ENCODE measurements at places on chromosomes 3 and 15.

- peak; percentile 97 for DNase-seq
Observed at GRCh38 chr15:70271422-70272088, 173.8 kb upstream of the TLE3 start.

DNA sequence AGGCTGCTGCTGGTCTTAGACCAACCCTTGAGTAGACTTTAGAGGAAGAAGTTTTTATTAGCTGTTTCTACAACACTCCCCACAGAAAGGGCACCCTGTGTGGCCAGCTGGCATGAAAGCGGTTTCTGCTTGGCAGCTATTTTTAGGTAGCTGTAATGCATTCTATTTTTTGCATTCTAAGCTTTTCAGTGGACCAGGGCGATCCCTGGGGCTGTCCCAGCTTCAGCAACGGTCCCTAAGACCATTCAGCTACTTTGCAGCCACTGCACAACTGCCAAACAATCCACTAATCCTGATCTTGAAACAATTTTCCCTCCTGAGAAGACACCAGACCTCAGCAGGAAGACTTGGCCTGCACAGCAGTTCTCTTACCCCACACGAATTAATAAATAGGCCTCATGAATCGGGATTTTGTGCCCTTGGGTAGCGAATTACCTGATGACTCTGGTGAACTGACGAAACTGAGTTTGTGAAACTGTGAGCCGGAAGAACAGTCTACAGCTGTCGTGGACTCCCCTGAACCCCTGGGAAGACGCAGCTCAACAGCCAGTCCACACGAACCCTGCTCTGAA, 14.6 kb upstream of the TFRC start:
- DNase-seq: no peak

GRCh38 chr15:82792068-82792467, 13.8 kb downstream of the FSD2 start:
- no peak for DNase-seq

GRCh38 chr15:72511536-72511935, 37.4 kb downstream of the ARIH1 start:
- no peak for DNase-seq

GRCh38 chr15:50145451-50145872, 26.4 kb upstream of the ATP8B4 start:
- DNase-seq: peak; percentile 92

DNA sequence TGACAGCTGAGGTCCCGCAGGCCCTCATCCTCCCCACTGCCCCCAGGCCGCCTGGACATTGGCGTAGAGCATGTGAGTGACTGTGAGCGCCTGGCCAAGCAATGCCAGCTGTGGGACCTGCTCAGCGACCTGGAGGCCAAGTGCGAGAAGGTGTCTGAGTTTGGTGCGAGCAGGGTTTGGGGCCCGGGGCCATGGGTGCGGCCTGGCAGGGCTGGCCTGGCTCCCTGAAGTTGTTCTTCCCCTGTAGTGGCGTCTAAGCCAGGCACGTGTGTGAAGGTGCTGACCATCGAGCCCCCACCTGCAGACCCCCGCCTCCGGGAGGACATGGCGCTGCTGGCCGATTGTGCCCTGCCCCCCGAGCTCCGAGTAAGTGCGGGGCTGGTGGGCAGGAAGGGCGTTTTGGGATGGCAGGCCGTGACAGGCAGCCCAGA, 4.2 kb downstream of the ABTB1 start:
- no peak for DNase-seq

DNA sequence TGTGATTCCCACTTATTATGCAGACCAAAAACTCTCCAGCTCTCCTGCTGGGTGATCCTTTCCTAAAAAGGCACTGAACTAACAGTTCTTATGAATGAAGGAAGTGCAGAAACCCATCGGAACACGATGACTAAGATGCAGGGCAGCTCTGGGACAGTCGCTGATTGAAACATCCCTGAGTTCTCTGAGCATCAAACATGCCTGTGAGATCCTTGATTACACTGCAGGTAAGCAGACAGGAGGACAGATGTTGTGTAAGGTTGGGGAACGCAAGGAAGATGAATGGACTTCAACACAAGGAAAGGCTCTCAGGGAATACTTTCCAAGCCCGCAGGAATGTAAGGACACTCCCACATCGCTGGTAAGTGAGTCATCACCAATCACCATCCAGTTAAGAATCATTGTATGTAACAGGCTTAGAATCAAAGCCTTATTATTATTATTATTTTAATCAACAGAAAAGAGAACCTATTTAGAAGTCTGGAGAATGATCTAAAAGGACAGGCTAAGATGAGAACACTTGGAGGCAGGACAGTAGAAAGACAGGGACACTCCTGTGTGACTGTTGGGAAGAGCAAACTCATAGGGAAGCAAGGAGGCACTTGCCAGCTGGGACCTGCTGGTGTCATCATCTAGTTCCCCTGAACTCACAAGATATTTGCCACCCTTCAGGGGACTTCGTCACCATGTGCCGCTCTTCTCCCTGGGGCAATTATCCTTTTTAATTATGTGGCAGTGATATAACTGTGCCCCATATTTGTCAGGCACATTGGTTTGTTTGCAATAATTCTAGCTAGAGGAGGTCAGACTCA, 26.0 kb downstream of the TMEM158 start:
- DNase-seq: peak; percentile 98

DNA sequence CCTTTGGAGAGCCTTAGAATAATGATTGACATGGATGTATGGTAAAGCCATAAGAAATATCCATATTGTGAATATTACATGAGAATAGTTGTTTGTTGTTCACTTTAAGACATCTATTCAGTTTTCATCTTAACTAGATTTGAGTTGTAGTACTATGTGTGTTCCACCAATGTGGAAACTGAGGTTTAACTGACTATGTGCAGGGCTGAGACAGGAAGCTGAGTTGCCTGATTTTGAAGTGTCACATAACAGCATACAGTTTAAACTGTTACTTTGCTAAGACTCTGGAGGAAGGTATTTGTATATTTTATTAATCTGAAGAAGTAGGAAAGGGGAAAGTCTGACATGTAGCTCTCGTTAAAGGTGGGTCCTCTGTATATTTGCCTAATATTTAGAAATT, 2.1 kb downstream of the ECT2 start:
- DNase-seq: no peak

- no peak for DNase-seq
Observed at GRCh38 chr15:79091204-79091867, 756 bp upstream of the RASGRF1 start.

- DNase-seq: peak; percentile 86
Observed at GRCh38 chr3:165837058-165837525, at the start of gene BCHE. Gene BCHE (minus strand): TSS chr3:165837423. CDS start chr3:165831033, 6,390 bp downstream.

- DNase-seq: no peak
Observed at GRCh38 chr15:76376816-76377215, 40.2 kb downstream of the ISL2 start.

- DNase-seq: no peak
Observed at GRCh38 chr3:150270883-150271590, 137.1 kb upstream of the TSC22D2 start.

DNA sequence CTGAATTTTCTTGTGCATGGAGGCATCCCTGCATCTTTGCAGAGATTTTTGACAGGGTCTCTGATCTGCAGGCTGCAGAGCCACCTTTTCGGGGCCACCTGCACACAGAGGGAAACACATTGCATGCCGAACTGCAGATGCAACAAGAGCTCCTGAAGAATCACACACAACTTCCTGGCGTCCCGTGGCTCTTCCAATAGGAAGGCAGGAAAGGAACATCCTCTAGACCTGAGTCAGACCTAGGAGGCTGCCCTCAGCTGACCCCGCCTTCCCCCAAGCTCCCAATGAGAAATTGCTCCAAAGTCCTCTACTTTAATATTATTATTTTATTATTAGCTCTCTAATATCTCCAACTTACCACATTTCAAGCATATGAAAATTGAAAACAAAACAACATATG, 213.2 kb upstream of the ARRDC4 start:
- DNase-seq: no peak

DNA sequence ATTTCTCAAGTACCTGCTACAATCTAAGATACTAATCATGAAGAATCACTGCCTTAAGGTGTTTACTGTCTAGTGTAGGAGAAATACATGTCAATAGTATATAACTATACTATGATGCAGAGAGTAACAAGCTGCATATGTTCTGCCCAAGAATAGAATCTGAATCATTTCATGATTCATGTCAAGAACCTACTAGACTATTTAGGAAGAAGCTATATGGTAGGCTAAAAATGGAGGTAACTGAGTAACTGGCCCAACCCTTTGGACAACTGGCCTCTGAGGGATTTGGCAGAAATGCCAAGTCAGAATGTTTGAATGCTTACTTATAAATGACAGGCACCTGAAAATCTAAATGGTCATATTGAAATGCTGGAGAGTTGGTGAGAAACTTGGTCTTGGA, 59.9 kb upstream of the DGKG start:
- no peak for DNase-seq

DNA sequence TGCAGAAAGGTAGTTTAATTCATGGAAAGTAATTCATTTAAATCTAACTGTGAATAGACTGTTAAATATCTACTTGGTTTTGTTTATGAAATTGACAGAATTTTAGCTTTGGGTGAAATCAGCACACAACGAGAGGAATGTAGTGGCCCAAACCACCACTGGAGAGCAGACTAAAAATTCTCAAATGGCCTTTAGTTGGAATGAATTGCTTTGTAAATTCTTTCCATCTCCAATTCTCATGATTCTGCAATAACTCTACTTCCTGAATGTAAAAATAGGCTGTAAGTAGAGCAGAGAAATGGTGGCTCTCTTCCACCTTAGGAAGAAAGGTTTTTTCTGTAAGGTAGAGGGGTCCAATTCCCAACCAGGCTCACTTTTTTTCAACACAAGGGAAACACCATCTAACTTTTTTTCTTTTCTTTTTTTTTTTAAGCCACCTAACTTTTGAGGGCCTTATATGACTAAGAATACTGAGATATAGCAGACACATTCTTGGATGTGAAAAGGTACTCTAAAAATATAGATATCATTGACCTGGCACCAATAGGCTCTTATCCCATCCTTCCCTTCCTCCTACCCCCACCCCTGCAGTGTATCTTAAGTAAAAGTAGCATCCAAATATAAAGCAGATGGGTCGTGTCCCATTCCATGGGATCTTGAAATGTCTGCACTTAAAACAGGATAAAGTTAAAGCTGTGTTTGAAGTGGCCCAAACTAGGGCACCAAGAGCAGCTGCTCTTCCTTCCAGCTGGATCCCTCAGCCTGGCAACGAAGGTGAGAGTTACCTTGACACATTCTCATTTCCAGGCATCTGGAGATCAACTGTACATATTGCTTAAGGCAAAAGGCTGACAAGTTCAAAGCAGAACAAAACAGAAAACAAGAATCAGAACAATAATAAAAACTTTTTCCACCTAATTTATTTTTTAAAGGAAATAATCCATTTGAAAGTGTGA, 194.1 kb downstream of the TPRG1 start:
- DNase-seq: peak; percentile 20

DNA sequence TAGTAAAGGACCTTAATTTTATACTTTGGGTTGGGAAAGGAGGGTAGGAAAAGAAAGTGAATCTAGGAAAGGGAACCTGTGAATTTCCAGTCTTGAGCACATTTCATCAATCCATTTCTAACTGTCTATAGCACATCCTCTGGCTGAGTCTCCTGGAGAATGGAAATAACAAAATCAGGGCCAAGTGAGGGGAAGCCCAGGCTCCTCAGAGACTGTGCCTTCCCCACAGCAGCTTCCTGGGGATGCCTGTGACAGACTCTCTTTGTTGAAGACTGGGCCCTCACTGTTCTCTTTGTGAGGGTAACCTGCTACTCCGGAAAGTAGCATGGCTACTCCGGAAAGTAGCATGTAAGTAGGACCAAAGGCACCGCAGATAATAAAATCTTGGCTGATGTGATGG, 22.6 kb upstream of the CSPG5 start:
- no peak for DNase-seq

GRCh38 chr3:149291178-149291577, 42.3 kb downstream of the TM4SF18 start:
- DNase-seq: peak; percentile 29

Measured in fibroblast of pulmonary artery (primary cell).